ENCODE measurements at places on chromosomes 12 and 14.

- H3K27ac ChIP-seq = no peak overlapping the region
- DNase-seq = no peak
- H3K4me3 ChIP-seq = no peak overlapping the region
- no peaks in the 10 kb centered on the region for H3K4me1 ChIP-seq
Measured at GRCh38 chr12:6285532-6286306, 24.8 kb upstream of the PLEKHG6 start.

DNA sequence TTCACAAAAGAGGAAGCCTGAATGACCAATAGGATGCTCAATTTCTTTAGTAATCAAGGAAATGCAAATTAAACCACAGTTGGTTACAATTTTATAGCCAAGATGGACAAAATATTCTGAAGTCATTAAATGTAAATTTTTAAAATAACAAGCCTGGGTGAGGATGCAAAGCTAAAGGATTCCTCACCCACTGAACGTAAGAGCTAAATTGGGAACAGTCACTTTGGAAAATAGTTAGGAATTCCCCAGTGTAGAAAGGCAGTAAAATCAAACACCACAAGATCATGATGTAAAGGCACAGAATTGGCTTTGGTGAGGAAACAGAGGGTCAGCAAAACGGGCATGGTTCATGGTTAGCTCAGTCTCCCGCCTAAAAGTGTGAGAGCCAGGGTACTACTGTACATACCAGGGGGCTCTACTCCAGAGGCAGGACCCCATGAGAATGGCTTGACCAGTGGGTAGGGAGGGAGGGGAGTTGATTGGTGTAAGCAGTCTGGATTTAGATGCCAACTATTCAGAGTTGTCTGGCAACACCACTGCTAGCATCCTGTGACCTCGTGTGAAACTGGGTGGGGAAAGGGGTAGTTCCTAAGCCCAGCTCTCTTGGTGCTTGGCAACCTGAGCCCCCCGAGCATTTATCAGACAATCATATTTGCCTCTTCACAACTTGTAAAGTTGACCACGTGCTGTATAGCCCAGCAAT is 213.4 kb upstream of the EGLN3 start:
- H3K4me1 ChIP-seq = no peaks in the 10 kb centered on the region
- no peak overlapping the region for H3K27ac ChIP-seq
- DNase-seq = no peak
- H3K4me3 ChIP-seq = no peak overlapping the region
- no peaks in the 10 kb centered on the region for H3K36me3 ChIP-seq
- H3K27me3 ChIP-seq = no peaks in the 10 kb centered on the region

GRCh38 chr12:15863372-15863771 is 18.8 kb upstream of the STRAP start:
- H3K27me3 ChIP-seq = peaks cover 6% of the 10 kb centered on the region
- no peaks in the 10 kb centered on the region for H3K4me1 ChIP-seq
- no peak for DNase-seq

DNA sequence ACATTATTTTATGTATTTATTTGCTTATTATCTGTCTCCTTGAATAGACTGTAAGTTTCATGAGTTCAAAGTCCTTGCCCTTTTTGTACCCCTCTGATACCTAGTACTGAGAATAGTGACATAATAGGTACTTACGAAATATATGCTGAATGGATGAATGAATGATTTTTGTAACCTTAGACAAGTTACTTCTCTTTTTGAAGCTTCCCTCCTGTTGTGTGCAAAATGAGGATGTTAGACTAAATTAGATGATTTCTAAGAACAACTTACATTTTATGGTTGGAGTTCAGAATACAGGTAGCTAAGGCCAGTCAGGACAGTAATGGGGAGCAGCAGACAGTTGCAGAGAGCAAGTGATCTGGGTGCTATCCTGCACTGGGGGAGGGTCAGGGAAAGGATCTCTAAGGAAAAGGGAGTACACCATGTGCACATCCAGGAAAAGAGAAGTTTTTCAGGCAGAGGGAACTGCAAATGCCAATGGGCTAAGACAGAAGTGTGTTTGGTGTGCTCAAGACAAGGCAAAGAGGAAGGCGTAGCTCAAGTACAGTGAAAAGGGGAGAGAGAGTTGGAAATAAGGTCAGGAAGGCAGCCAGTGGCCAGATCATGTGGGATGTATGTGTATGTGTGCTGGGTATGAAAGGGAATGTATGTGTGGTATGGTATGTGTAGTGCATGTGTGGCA is 59.4 kb upstream of the AMIGO2 start:
- no peak overlapping the region for H3K27ac ChIP-seq
- H3K27me3 ChIP-seq = no peaks in the 10 kb centered on the region
- H3K36me3 ChIP-seq = peaks cover 16% of the 10 kb centered on the region
- no peaks in the 10 kb centered on the region for H3K4me1 ChIP-seq
- DNase-seq = no peak
- no peak overlapping the region for H3K4me3 ChIP-seq

GRCh38 chr12:49885663-49886461 is 17.8 kb downstream of the FAIM2 start:
- H3K36me3 ChIP-seq = no peaks in the 10 kb centered on the region
- H3K27me3 ChIP-seq = no peaks in the 10 kb centered on the region
- no peak overlapping the region for H3K4me3 ChIP-seq

Measured in CD4-positive, CD25-positive, alpha-beta regulatory T cell (primary cell).